ENCODE measurements at places on chromosomes 7 and 10.

GRCh38 chr10:60234551-60234950 is 155.1 kb downstream of the ANK3 start:
- no peak for DNase-seq

DNA sequence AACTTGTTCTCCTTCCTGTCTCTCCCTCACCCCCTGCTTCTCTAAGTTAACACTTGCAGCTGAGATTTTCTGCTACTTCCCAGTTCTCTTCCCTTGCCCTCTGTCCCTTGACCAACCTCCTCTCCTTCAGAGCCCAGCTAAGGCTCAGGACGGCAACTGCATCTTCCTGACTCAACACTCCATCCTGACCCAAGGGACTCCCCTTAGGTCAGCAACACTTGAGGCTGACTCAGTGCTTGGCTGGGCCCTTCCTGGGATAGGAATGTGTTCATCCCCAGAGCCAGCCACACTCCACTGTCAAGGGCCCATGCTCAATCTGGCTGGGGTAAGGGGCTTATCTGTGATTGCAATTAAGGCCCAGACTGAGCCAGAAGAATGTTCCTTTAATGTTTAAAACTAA is 3.4 kb downstream of the CALHM2 start:
- DNase-seq: no peak

DNA sequence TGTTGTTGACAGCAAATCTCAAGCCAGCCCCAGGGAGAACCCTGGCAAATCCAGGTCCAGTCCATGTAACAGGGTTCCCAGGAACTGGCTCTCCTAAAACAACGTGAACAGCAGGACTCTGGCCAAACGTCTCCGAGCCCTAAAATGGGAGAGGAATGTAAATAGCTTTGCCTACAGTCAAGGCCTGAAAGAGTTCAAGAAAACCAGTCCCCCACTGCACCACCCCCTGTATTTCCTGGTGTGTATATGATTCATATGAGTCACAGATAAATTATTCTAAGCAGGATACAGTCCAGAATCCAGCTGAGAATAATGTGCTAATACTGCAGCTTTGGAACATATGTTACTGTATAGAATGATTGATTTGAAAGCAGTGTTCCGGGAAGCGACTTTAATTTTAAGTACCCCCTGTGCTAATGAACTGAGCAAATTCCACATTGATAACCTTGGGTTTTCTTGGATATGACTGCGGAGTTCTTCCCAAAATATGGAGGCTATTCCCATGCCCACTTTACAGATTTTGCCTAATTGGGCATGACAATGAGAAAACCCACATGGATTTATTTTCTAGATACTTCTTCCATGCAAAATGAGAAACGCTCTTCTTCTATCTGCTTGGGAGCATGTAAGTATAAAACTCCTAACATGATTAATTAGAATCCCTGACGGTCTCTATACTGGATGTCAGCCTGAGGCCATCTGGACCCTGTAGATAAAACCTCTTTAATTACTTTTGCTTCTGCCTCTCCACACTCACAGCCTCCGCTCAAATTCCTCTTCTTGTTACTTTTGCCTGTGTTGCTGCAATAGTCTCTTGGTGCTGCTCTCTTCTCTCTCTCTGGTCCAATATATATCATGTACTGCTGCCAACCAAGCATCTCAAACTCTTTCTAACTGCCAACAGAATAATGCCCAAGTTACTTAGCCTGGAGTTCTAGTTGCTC is 50.2 kb downstream of the LAMB4 start:
- DNase-seq: no peak

GRCh38 chr10:32326680-32327363 is 20.1 kb downstream of the EPC1 start:
- DNase-seq: no peak

- DNase-seq: no peak
Observed at GRCh38 chr10:51266496-51266895, 192.2 kb downstream of the PRKG1 start.

- no peak for DNase-seq
Observed at GRCh38 chr7:77958436-77958835, 159.9 kb downstream of the PHTF2 start.

GRCh38 chr7:107494315-107494751 is 24.5 kb downstream of the GPR22 start:
- DNase-seq: no peak

DNA sequence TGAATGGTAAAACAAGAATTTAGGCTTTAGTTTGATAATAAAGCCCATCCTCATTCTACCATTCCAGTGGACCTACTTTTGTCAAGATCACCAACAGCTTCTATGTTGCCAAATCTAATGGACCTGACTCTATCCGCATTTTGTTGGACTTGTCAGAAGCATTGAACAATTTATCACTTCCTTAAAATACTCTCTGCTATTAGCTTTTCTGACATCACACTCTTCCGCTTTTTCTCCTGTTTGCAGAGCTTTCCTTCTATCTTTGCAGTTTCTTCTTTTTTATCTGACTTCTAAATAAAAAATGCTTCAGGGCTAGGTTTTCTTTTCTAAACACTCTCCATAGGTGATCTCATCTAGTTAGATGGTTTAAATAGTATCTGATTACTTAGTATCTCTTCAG is 42.7 kb upstream of the SMIM30 start:
- DNase-seq: no peak

- no peak for DNase-seq
Observed at GRCh38 chr7:94632338-94633013, 23.5 kb downstream of the SGCE start.

DNA sequence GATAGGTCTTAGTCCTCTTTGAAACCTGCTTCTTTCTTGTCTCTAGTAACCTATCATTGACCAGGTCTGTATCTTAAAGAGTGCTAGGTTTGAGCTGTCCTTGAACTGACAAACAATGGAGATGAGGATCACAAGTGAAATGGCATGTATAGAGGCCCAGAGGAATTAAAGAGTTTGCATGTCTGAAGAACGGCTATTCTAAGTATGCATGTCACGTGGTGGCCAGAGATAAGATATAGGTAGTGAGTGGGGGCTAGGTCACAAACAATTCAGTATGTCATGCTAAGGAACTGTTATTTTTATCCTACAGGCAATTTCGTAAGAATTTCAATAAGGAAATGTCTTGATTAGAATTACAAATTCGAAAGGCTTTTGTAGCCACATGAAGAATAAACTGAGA is 95.3 kb downstream of the SUGCT start:
- DNase-seq: no peak

DNA sequence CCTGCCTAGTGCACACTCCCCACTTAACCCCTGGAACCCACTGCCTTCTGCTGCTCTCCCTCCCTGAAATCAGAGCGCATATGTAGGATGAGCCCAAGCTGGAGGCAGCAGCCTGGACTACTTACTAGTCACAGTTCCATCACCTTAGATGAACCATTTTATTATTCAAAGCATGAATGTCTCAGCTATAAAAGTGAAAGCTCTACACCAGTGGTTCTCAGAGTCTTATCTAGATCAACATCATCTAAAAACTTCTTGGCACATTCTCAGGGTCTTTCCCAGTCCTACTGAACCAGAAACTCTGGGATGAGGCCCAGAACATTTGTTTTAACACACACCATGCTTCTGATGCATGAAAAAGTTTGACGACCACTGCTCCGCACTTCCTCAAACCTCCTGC is 100.3 kb upstream of the ANK3 start:
- no peak for DNase-seq

- no peak for DNase-seq
Observed at GRCh38 chr7:150820148-150820547, 19.6 kb downstream of the TMEM176A start.

- no peak for DNase-seq
Observed at GRCh38 chr10:117638200-117638599, 95.7 kb downstream of the EMX2 start.

GRCh38 chr7:27921081-27921836 is 181.3 kb downstream of the TAX1BP1 start:
- no peak for DNase-seq

DNA sequence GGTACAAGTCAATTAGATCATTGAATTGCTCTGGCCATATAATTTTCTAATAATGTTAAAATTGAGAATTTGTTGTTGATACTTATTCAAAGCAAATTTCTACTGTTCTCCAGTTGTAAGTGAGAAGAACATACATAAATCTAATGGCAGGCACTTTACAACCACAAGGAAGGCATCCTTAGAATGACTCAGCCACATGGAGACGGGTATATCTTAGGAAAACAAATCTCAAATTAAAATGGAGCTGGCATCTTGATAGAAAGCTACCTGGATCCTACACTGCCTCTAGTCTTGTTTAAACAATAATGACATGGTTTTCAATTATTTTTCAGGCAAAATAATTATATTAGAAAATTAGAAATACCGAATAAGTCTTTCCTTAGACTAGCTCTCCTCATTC is 1183.7 kb upstream of the SORCS1 start:
- DNase-seq: no peak

GRCh38 chr10:38050212-38050611 is 39.7 kb downstream of the ZNF33A start:
- no peak for DNase-seq

DNA sequence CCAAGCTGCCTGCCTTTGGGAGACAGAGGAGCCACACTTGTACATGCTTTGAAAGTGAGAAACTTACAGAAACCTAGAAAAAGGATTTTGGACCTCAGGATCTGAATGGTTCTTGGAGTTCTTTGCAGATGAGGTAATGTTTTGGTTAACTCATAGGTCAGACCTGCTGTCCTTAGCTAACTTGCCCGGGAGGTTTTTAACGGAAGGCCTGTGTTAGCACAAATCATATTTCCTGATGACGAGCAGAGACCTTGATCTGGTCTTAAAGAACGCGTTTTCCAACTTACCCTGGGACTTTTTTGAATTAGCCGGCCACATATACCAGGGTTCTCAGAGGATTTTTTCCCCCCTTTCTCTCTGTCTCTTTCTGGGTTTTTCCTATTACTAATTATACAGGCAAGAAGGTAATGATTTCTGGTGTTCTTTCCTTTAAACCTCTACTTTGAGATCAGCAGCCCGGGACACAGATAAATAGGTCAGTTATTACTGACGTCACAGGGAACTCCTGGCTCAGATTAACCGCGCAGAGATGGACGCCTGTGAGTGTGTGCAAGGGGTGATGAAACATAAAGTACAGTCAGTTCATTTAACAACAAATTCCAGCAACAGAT is 101.7 kb upstream of the KLF6 start:
- DNase-seq: no peak

DNA sequence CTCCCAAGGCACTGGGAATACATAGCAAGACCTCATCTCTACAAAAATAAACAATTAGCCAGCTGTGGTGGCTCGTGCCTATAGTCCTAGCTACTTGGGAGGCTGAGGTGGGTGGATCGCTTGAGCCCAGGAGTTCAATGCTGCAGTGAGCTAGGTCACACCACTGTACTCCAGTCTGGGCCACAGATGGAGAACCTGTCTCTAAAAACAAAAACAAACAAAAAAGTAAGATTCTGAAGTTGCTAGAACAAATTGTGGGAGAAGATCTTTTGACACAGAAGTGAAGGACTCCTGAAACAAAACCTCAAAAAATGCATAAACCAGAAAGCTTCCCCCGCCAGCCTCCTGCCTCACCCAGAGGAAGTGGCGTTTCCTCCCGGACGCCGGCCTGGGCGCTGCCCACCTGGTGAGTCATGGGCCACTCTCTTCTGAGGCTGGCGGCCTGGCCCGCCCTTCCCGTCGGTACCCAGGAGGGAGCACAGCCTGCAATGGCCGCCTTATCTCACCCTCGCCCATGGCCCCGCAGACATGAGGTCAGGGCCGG is 25.4 kb upstream of the ELN start:
- DNase-seq: peak; percentile 78

DNA sequence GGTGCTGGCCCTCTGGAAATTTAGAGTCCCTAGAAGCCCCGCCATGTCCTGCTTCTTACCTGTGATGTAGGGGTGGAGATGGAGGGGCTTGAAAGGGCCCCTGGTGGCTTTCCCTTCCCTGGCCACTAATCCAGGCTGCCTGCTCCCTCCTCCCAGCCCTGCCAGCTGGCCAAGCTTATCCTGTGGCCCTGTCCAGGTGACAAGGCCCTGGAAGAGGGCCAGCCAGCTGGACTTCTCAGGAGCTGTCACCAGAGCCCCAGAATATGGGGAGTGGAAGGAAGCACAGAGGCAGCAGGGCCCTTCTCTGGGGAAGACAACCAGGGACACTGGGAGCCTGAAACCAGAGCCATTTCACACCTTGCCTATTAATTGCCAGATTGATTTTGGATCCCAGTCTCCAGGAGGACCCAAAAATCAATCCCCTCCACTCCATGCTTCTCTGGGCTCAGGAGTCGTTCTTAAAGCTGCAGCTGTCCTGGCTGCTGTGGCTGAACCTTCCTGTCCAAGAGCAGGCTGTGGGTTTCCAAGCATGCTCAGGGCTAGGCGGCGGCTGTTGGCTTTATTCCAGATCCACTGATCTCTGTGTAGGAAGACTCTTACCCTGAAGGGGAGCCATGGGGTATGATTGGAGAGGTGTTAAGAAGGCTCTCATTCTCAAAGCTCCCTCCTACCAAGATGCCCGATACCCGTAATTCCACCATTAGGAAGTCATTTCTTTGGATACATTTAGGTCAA is 52.6 kb upstream of the PCBD1 start:
- no peak for DNase-seq

DNA sequence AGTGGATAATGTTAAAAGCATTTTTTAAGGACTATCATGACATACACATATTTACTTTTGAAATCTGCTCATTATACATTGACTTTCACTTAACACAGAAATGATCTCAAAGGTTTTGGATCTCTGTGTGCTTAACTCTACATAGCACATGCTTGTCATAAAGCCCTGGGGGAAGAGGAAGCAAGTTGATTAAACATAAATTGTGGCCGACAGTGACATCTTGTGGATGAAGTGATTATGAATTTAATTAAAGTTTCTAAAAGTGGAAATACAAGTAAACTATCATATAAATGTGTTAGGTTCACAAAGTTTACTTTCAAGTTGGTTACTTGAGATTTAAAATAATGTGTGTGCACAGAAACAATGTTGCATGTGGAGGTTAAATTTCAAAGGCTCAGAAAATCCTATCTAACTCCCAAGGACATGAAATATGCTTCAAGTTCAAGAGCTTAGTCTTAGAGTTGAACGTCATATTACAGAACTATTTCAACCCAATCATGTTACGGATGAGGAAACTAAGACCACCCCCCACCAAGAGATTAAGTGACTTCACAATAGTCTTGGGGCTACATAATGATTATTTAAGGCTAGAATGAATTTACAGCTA is 1247.8 kb downstream of the GATA3 start:
- no peak for DNase-seq

Measured in upper lobe of right lung (tissue), 1 donor.